ENCODE measurements at places on chromosomes 3 and 15.

- peak; percentile 39 for DNase-seq
Observed at GRCh38 chr15:73265536-73266153, 103.1 kb downstream of the HCN4 start.

- DNase-seq: no peak
Observed at GRCh38 chr15:71575474-71576045, 234.8 kb upstream of the NR2E3 start.

GRCh38 chr15:20643829-20644425, 102.3 kb upstream of the GOLGA6L6 start:
- no peak for DNase-seq

GRCh38 chr15:91196127-91196526, 96.1 kb downstream of the SV2B start:
- DNase-seq: no peak

- no peak for DNase-seq
Observed at GRCh38 chr3:45126730-45127129, 19.4 kb downstream of the CDCP1 start.

DNA sequence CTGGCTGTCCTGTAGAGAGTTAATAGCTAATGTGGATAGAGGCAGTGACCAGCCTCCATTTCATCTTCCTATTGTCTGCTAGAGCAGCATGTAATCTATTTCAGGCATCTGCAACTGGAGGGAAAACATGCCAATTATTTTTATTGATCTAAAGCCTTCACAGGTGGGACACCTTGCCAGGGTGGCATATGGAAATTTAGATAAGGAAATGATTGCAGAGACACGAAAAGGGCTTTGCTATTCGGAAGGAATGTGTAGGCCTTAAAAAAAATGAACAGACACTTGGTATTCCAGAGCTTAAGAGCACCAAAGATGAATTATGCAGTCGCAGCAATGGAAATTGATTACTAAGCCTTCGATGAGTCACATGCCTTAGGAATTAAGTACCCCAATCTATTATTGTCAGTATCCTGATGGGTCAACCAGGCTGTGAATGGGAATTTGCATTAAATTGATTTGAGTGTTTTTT, 454.7 kb downstream of the SQOR start:
- DNase-seq: no peak

DNA sequence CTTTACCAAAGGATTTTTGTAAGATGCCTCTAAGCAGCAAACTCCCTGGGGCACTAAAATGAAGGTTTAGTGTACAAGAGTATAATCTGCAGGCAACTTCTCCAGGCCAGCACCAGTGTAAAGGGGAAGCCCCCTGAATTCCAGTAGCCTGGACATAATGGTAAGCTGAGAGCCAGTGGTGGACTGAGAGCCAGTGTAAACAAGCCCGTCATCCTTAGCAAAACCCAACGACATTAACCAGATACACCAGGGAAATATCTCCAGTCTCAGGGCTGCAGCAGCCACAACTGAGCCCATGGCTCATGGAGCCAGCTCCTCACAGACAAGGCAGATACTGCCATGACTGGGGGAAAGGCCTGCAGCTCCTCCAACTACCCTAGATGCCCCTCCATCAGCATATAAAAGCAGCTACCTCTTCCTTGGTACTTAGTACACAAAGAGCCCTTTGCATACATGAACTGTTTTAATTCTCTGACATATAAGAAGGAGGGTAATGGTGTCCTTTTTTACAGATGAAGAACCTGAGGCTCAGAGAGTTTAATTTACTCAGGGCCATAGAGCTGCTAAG, 21.7 kb downstream of the PARP16 start:
- no peak for DNase-seq

DNA sequence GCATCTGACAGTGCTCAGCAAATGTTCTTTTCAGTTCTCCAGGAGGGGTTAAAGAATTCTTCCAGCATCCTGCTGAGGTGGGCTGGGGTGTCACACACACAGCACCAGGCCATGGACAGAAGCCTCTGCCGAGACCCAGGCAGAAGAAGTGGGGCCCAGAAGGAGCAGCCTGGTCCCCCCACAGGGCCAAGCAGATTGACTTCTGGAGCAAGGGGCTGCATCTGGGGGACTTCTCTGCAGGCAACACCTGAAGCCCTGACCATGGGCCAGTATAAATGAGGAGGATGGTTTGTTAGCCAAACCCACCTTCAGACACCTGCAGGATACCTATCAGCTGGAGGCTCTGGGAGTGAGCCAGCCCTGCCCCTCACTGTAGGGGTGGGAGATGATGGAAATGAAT, 16.2 kb upstream of the TMEM40 start:
- no peak for DNase-seq

DNA sequence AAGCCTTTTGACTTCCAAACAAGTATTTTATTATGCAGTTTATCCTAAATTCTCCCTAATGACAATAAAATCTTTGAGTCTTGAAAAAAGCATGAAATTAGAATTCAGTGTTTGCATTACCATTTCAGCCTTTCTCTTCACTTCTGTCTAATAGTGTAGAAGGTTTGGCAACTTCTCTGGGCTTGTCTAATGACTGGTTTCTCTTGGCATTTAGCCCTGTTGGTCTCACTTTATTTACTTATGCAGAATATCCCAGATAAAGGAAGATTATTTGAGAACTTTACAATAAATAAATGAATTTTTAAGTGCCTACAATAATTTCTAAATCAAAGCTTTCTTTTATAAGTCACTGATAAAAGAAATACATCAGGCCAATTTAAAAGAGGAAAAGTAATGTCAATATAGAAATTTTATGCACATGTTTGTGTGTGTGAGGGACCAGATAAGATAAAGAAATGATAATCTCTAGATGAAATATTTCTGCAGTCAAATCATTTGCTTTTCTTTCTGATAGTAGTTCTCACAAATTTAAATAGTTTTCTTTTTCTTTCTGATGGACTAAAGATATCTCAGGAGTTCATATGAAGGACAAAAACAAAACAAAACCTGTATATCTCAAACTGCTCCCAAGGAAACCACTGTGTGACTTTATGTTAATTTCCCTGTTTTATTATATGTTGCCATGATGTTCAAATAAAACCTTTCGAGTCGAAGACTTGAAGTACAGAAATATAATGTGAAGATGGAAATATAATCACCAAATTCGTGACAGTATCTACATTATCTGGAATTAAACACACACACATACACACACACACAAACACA, 533.1 kb upstream of the CBLB start:
- peak; percentile 53 for DNase-seq

DNA sequence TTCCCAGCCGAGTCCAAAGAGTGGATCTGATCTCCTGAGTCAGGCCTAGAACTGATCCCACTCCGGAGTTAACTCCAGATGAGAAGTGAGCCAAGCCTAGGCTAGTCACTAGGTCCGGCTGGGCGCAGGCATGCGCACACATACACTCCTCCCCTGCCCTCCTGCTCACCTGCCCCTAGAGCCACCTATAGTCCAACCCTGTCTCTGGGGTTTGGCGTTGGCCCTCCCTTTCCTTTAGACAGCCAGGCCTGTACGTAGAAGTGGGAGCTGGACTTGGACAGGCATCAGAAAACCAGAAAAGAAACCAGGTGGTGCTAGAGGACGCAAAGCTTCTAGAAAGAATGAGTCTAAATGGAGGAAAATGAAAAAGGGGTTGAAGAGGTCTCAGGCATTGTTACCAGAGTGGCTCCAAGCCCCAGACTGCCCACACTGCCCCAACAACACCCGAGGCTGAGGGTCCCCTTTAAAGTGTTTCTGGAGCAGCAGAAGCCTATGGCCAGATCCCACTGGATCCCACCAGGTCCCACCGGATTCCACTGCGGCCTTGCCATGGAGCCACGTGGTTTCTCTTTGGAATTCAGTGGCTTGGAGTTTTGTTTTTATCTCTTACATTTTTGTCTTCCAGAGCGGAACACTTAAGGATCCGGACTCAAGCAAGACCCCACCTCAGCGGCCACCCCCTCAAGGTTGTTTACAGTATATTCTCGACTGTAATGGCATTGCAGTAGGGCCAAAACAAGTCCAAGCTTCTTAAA, 24.2 kb upstream of the TIMP4 start:
- DNase-seq: no peak

GRCh38 chr3:114234745-114235144, 2.6 kb downstream of the ZNF80 start:
- no peak for DNase-seq

DNA sequence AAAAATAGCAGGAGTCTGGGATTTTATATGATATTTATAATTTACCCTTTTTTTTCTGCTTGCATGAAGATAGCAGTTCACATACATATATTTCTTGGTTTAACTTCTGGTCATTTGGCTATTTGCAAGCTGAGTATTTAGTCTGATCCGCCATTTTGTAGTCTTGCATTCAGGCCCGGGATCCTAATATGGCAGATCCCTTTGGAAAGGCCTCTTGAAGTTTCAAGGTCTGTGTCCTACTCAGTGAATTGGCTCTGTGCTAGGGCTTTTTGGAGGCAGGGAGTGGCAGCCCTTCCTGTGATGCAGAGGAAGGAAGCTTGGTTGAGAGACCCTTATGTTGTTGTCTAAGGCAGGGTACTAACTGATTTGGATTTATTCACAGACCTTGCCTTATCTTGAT, 2.9 kb downstream of the SNRPN start:
- DNase-seq: no peak

- no peak for DNase-seq
Observed at GRCh38 chr15:44144184-44144583, 50.9 kb downstream of the FRMD5 start.

- no peak for DNase-seq
Observed at GRCh38 chr3:100209948-100210771, 50.6 kb upstream of the TBC1D23 start.

DNA sequence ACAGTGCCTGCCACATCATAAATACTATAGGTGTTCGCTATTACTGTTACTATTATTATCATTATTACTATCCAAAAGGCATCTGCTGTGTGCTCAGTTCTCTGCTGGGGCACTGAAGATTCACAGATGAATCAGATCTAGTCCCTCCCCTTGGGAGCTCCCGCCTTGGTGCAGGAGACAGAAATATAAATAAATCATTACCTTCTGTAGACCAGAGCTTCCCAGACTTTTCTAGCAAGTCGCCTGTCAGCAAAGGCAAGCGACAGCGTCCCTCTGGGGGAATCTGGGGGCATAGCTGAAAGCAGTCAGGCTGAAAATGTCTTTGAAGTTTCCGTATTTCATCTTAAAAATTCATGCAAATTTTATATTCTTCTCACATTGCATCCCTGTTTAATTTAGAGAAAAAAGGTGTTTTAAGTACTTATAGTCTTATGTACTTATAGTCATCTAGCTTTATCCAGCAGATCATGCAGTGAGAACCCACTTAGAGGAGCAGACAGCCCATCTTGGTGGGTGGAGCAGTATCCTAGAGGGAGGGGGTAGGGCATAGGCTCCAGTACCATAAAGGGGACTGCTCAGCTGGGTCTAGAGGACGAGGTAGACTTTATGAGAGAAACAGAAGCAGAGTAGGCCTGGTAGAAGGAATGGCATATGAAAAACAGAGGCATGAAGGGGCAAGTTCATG, 10.4 kb upstream of the BRPF1 start:
- no peak for DNase-seq

- no peak for DNase-seq
Observed at GRCh38 chr3:72694398-72694797, 153.8 kb downstream of the SHQ1 start.

- DNase-seq: no peak
Observed at GRCh38 chr15:63940966-63941620, 105.2 kb downstream of the DAPK2 start.

- DNase-seq: no peak
Observed at GRCh38 chr15:101526890-101527289, 37.4 kb upstream of the PCSK6 start.

DNA sequence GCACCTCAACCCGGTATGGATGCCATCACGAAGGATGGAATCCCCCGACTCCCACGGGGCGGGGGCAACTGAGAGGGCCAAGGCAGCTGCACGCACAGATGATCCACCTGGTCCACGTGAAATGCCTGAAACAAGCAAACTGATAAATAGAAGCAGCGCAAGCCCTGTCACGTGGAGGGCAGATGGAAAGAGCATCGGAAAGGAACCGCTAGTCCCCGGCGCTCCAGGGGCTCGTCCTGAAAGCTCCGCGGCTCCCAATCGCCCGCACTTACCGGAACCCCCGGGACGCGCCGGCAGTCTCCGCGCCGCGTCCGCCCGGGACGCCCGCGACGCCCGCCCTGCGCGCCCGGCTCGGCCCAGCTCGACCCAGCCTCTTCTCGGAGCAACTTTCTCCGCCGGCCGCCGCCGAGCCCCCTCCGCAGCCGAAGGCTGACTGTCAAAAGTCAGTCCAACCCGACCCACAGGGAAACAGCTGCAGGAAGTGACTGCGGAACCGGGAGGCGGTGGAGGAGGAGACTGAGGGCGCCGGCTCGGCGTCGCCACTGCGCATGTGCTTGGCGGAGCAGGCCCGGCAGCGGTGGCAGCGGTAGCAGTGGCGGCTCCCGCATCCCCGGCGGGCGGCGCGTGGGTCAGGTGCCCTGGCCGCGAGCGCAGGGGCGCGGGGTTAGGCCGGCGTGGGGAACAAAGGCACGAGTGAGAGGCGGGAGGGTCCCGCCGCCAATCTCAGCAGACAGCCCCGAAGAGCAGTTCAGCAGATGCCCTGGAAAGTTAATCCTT, at the start of gene ZMAT3:
TSS of gene ZMAT3 (minus strand) at position 487 of the 777 bp plus-strand sequence. CDS start 4,057 bp downstream, outside the sequence.
- peak; percentile 81 for DNase-seq

GRCh38 chr3:180408654-180409053, 193.3 kb upstream of the TTC14 start:
- no peak for DNase-seq

DNA sequence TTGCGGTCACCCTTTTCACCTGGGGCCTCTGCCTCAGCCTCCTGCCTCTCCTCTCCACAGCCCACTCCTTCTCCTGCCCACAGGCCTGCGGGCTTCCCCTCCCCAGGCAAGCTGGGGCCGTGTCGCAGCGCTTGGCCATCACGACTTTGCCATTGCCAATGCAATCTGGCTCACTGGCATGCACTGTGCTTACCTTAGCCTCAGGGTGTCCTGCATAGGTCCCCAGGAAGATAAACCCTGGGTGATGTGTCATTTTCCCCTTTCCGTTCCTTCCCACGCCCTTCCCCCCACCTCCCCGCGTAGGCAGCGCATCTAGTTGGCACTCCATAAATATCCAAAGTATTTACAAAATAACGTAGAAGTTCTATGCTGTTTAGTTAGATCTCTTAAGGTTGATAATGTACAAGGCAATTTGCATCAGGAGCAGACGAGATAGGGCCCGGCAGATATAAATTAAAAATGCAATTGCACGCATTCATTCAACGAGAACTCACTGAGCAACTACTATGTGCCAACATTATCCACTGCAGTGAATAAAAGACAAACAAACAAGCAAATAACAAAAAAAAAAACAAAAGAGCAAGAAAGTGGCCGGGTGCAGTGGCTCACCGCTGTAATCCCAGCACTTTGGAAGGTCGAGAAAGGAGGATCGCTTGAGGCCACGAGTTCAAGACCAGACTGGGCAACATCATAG, 973 bp upstream of the COPG1 start:
- DNase-seq: no peak
